Activated CD4-positive, alpha-beta T cell treated with anti-CD3 and anti-CD28 coated beads for 36 hours (primary cell): ENCODE measurements at places on chromosomes 12 and 14. TPM values are rescaled to one million over a fixed set of nuclear protein-coding genes. Genes with fewer than 3 reads are reported as not detected.

Gene SERPINA10
- total RNA-seq, result not detected

Gene NTF3
- not detected for total RNA-seq

DNA sequence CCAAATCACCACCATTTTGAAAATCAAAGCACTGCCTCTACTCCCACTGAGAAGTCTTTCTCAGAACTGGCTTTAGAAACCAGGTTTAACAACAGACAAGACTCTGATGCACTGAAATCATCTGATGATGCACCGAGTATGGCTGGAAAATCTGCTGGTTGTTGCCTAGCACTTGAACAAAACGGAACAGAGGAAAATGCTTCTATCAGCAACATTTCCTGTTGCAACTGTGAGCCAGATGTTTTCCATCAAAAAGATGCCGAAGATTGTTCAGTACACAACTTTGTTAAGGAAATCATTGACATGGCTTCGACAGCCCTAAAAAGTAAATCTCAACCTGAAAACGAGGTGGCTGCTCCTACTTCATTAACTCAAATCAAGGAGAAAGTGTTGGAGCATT is 115.0 kb upstream of the NPAS3 start:
- H3K36me3 ChIP-seq, result no peaks in the 10 kb centered on the region
- no peak overlapping the region for H3K27ac ChIP-seq
- no peaks in the 10 kb centered on the region for H3K27me3 ChIP-seq
- H3K4me1 ChIP-seq, result no peaks in the 10 kb centered on the region

DNA sequence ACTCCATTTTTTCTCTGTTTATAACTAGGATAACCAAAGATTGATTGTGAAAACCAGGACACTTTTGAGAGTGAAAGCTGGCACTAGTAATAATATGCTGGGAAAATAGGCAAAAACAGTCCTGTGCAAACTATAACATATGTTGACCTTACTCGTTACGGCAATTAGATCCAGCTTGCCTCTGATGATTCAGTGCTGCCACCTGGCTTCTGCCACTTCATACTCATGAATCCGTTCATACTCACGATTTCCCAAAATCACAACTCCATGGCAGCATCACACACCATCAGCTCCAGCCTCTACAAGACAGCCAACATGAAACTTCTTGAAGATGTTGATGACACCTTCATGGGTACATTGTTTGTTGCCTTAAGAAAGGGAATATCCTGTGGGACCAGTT is 49.1 kb upstream of the CAND1 start:
- DNase-seq, result no peak
- no peak overlapping the region for H3K27ac ChIP-seq
- no peaks in the 10 kb centered on the region for H3K27me3 ChIP-seq
- H3K4me3 ChIP-seq, result no peak overlapping the region
- H3K36me3 ChIP-seq, result no peaks in the 10 kb centered on the region

DNA sequence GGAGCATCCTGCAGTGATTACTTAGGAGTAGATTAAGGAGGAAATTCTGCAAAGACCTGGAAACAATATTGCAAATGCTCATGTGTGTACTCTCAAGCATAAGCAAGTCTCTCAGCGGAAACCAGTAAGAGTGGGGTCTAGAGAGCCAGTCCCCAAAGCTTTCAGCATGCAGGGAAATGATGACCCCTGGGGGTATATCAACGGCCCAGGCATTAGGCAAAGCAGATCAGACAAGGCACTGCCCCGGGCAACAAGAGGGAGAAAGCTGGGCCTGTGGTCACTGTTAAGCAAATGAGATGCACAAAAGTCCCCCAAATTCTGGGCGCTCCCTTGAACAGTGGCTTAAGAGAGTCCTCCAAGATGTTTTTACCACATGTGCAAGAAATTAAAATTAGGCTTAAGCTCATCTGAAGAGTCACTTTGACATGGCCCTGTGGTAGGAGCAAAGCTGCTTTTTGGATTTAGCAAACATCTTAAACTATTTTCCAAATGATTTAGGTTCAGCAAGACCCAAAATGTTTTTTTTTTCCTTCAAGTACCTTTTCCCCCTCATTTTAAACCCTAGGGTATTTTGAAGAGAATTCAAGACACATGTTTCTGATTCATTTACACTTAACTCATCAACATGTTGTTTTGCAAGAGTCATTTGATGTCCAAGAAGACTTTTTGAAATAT is 457.1 kb upstream of the TBX3 start:
- H3K36me3 ChIP-seq, result no peaks in the 10 kb centered on the region
- H3K27ac ChIP-seq, result no peak overlapping the region
- DNase-seq, result no peak
- no peaks in the 10 kb centered on the region for H3K27me3 ChIP-seq
- H3K4me3 ChIP-seq, result no peak overlapping the region
